ENCODE measurements at places on chromosomes 5 and 9.

DNA sequence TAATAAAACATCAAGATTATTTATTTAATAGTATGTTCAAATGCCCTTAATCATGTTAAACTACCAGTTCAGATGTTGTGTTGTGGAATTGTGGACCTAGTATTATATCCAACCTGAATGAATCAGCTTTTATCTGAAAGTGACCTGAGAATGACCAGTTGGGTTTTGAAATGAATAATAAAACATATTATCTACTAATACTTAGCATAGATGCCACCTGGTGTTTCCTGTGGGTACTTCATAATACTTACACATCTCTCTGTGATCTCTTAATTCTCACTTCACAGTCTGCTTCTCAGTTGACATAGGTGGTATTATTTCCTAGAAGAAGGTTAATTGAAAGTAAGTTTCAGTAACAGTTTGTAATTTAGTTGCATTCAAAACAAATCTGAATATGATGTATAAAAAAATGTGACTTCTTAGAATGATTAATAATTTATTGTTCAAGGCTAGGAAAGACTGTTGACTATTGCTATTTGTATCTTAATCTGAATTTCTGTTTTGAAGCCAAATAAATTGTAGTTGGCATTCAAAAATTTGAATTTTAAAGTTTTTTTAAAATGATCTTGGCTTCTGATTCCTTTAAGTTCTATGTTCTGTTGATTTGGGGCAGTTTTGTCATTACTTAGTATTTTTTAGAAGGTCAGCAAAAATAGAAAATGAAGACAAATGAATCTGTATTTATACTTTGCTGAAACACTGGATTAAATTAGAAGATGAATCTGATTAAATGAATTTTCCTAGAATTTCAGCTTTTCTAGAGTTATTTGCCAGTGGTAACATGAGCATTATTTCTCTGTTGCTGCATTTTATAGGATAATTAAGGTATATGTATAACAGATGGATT is 48.2 kb downstream of the KIF2A start:
- no peak for DNase-seq

- no peak for DNase-seq
These were observed 47.7 kb upstream of the BOD1 start for GRCh38 chr5:173664154-173664526.

DNA sequence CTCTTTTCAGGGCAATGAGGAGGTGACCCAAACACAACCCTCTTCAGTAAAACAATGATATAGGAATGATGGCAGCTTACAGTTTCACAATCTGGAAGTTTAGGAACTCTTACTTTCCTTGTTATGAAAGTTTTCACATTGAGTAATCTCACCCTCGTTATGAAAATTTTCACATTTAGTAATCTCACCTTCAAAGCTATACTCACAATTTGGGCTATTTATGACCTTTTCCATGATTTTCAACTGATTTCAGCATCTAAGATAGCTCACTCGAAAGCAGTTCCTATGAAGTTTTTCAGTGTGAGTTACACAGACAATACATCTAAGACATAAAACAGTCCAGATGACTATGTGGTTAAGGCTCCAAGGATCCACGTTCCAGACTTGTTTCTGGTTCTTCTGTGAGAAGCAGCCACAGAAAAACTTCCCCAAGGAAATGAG is 57.1 kb downstream of the FOXD1 start:
- no peak for DNase-seq

GRCh38 chr9:125696106-125696647 is 10.8 kb downstream of the MAPKAP1 start:
- no peak for DNase-seq

- DNase-seq: no peak
These were observed 460.7 kb upstream of the MEF2C start for GRCh38 chr5:89343666-89344065.

DNA sequence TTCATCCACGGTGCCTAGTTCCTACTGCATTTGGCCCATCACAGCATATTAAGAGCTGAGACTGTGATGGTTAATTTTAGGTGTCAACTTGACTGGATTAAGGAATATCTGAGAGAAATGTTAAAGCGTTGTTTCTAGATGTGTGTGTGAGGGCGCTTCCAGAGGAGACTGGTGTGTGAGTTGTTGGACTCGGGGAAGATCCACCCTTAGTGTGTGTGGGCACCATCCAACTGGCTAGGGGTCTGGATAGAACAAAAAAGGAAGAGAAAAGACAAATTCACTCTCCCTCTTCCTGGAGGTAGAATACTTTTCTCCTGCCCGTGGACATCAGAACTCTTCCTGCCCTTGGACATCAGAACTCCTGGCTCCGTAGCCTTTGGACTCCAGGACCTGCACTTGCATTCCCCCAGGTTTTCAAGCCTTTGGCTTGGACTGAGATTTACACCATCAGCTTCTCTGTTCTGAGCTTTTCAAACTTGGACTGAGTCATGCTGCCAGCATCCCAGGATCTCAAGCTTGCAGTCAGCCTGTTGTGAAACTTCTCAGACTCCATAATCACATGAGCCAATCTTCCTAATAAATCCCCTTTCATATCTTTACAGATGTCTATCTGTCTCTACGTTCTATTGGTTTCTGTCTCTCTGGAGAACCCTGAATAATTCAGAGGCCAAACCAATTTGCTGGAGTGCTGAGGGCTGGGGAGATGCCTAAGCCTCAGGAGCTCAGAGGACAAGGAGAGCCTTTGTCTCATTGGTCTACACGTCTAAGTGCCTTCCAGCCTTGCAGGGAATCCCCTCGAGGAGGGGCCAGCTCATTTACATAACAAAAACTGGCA is 164.5 kb downstream of the DCP2 start:
- DNase-seq: no peak

- no peak for DNase-seq
These were observed 262.1 kb downstream of the SPOCK1 start for GRCh38 chr5:137236849-137237507.

GRCh38 chr9:134795446-134795845 is 85.2 kb upstream of the FCN2 start:
- DNase-seq: no peak

DNA sequence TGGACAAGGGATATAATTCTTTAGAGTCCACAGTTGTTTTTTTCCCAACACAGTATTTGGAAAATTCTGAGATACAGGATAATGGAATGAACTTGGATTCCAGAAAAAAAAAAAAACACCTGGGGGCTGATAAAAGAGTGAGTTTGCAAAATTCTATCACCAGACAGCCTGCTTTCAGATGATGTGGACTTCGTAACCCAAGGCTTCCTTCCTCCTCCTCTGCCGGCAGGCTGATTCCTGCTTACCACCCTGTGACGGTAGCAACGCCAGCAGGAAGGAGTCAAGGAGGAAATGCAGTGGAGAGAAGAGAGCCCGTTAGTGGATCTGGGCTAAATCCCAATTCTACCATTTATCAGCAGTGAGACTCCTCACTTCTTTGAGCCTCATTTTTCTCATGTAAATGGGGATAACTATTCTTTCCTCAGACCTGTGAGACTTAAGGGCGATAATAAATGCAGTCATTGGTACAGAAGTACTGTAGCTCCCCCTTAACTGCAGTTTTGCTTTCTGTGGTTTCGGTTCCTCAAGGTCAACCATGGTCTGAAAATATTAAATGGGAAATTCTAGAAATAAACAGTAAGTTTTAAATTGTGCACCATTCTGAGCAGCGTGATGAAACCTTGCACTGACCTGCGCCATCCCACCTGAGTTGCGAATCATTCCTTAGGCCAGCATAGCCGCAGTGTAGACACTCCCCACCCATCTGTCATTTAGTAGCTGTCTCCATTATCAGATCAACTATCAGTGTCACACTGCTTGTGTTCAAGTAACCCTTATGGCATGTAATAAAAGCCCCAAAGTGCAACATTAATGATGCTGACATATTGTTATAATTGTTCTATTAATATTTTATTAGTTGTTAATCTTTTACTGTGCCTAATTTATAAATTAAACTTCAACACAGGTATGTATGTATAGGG is 71.4 kb downstream of the DCP2 start:
- DNase-seq: no peak

DNA sequence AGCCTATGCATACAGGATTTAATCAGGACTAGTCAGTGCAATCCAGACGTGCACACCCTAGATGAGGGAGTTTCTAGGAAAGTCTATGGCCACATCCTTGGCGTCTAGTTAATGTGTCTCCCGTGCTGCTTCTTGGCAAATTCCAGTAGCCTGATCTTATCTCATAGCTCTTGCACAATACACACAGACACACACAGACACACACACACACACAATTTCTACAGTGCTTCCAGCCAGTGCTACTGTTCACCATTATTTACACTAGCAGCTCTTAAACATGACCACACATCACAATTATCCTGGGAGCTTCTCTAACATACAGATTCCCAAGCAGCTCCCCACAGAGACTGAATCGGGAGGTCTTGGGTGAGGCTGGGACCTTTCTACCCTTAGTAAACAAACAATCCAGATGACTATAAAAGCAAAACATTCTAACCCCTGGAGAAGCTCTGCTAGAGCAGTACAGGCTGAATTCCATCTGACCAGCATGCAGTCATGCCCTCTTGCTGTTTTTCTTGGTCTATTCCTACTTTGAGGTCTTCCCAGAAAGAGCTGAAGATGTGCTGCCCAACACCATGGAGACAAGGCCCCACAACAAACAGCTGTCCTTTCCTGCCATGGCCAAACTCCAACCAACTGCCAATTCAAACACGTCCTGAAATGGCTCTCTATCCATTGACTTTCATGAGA is 236.6 kb downstream of the DEPDC1B start:
- no peak for DNase-seq

GRCh38 chr9:28718226-28718625 is 1144.9 kb upstream of the C9orf72 start:
- DNase-seq: no peak

GRCh38 chr9:15936306-15936921 is 383.6 kb downstream of the CCDC171 start:
- DNase-seq: no peak

GRCh38 chr5:3392306-3392939 is 203.2 kb upstream of the IRX1 start:
- DNase-seq: no peak

DNA sequence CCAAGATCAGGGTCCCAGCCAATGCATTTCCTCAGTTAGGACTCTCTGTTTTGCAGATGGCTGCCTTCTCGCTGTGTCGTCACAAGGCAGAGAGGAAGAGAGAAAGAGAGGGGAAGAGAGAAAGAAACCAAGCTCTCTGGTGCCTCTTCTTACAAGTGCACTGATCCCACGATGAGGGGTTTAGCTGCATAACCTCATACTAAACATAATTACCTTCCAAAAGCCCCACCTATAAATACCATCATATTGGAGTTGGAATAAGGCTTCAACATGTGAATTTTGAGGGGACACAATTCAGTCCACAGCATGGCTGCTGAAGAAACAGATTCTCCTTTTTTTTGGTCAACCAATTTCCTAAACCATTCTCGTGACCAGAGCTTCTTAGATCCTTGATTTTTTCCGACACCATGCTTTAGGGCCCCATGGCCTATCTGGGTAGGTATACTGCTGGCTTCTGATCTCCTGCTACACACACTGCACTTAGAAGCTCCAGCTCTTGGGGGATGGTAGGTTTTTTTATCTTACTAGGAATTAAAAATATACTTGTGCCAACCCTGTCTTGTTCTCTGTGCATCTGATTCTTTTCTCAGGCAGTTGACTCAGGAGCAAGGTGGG is 5.1 kb downstream of the CAMK4 start:
- no peak for DNase-seq
